ENCODE measurements at places on chromosomes 7 and 10. TPM values are rescaled to one million over a fixed set of nuclear protein-coding genes. Genes with fewer than 3 reads are reported as not detected.
A peak's percentile ranks its signal among the peaks of the same experiment; 100 is the strongest.

- peak; percentile 83 for DNase-seq
Observed at GRCh38 chr7:151851145-151851751, 25.7 kb downstream of the PRKAG2 start.

DNA sequence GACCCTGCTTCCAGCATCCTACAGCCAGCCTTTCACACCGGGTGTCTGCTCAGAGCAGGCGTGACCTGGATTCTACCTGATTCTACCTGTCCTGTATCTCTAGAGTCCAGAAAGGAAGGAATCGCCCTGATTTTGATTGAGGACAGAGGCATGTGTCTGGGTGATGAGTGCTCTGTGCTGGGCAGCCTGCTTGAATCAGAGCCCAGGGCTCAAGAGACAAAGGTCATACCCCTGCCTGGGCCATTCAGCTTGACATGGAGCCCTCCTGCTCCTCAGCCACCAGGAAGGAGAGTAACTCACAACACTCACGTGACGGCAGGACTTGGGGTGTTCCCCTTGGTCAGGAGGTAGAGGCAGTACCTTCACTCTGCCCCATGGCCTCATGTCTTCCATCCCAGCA is 11.2 kb downstream of the GAD2 start:
- no peak for DNase-seq

Gene CHCHD3
- total RNA-seq: 138 TPM

- DNase-seq: no peak
Observed at GRCh38 chr7:80611779-80612178, 26.7 kb upstream of the CD36 start.

- DNase-seq: no peak
Observed at GRCh38 chr10:109247814-109248213, 675.5 kb downstream of the XPNPEP1 start.

DNA sequence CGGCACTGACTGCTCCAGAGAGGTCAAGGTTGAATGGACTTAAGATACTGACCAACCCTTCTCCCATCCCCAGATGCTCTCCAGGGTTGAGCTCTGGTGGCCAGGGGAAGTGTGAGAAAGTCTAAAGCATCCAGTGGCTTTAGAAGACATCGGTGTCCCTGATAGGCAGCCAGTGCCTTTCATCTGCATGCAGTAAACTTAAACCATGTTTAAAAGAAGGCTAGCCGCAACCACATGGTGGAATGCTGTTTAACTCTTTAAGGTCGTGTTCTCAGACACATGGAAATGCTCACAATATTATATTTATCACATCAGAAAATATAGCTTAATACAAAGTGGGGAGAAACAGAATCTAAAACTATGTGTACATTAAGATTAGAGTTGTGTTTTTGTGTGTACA is 137.0 kb downstream of the CNNM2 start:
- DNase-seq: no peak

DNA sequence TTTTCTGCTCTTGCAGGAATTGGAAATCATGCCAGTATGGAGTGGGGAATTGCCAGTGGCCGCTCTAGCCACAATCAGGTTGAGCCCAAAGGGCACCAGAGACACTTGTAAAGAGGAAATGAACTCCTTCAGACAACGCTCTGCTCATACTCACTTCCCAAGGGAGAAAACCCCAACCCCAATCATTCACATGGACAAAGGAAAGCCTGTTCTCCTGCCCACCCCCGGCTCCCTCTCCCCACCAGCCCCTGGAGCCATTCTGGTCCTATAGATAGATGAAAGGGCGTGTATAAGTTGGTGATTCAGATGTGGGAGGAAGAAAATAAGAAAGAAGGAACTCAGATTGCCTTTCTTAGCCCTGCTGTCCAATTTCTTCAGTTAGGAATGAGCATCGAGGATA is 57.4 kb downstream of the GFRA1 start:
- DNase-seq: no peak

Gene CHAT
- total RNA-seq: not detected

Gene STARD3NL
- total RNA-seq: 26.4 TPM

- DNase-seq: no peak
Observed at GRCh38 chr10:45591280-45591679, 81.3 kb downstream of the ZFAND4 start.

Gene IKZF5
- 11.3 TPM for total RNA-seq

- no peak for DNase-seq
Observed at GRCh38 chr7:36862771-36863261, 138.5 kb upstream of the AOAH start.

- no peak for DNase-seq
Observed at GRCh38 chr10:90987383-90987782, 66.5 kb upstream of the ANKRD1 start.

GRCh38 chr7:15556339-15557105 is 5.3 kb downstream of the AGMO start:
- DNase-seq: no peak

GRCh38 chr10:77565590-77566023 is 72.0 kb downstream of the KCNMA1 start:
- DNase-seq: no peak

DNA sequence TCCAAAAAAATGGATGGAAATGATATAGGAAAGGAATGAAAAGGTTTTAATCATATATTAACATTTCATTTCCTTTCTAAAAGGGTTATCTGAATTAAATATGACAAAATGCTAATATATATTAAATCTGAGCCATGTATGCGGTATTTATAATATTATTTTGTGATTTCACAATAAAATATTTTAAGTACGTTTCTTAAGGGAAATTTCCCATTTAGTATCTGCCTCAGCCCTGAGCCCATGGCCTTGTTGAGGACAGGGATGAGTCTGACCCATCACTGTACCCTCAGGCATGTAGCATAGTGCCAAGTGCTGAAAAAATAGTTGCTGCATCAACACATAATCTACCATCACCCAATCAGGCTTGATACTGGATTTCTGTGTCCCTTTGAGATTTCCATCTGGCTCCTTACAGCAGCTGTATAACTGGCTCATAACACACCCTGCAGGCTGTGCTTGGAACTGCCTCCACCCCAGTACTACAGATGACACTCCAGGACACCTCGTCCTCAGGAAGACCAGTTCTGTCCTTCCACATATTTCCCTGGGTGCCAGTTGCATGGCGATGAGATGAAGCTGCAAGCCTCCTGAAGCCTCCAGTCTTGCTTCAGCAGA is 59.4 kb upstream of the ASAH2 start:
- DNase-seq: no peak

Gene CARD11
- 0.32 TPM for total RNA-seq

DNA sequence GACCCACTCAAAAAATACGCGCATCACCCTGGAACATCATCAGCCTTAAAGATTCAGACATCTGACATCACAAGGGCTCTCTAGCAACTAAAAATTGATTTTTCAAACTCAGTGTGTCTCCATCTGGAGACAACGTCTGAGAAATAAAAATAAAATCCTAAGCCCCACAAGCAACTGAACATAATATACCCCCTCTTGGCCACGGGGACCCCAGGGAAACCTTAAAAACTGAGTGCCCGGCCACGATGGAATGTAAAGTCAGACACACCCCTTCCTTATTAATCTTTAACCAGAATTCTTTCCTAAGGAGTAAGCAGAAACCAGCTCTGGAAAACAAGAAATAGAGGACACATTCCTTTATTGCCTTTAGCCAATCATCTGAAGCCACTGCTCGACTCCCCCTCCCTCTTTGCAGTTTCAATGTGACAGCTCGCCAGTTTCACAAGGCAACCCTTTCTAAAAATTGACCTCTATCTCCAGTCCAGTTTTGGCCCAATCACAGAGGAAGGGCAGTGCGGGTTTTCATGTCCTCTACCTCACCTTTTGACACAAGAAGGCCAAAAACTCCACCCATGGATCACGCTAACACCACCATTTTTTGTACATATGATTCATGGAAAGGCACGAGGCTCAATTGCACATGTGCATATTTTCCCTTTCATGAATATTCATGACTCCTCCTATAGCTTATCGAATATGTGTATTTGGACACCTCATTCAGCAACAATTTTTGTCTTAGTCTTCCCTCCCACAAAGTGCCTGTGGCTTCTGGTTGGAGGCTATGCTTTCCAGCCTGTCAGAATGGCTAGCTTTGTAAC is 24.2 kb downstream of the IFIT3 start:
- DNase-seq: no peak

Gene GNGT1
- not detected for total RNA-seq

Gene POLR2J2
- total RNA-seq: 6.5 TPM

Gene VAX1
- not detected for total RNA-seq

Gene FAM237B
- not detected for total RNA-seq

DNA sequence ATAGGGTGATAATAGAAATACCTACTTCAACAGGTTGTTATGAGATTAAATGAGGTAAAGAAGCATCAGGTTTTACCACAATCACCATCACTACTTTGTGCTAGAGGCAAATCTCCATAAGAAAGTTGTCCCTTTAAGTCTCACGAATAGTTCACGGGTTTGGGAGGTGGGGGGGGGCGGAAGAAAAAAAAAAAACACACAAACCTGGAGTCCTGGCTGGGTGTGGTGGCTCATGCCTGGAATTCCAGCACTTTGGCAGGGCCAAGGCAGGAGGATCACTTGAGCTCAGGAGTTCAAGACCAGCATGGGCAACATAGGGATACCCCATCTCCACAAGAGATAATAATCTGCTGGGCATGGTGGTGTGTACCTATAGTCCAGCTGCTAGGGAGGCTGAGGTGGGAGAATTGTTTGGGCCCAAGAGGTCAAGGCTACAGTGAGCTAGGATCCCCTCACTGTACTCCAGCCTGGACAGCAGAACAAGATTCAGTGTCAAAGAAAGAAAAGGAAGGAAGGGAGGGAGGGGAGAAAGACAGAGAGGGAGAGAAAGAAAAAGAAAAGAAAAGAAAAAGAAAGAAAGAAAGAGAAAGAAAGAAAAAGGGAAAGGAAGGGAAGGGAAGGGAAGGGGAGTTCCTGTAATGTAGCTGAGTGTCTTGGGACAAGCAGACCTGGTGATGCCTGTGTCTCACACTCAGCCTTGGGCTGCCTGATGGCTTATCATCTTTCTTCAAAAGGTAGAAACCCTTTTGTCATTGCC is 231.4 kb downstream of the CREB5 start:
- DNase-seq: no peak

GRCh38 chr7:16416289-16417282 is 4.8 kb downstream of the CRPPA start:
- no peak for DNase-seq

- DNase-seq: no peak
Observed at GRCh38 chr10:81414038-81414437, 461.0 kb upstream of the NRG3 start.

GRCh38 chr10:103763374-103764202 is 91.8 kb downstream of the SH3PXD2A start:
- DNase-seq: no peak

- no peak for DNase-seq
Observed at GRCh38 chr7:151857866-151858450, 19.0 kb downstream of the PRKAG2 start.

Gene ACTR3C
- 4.6 TPM for total RNA-seq

DNA sequence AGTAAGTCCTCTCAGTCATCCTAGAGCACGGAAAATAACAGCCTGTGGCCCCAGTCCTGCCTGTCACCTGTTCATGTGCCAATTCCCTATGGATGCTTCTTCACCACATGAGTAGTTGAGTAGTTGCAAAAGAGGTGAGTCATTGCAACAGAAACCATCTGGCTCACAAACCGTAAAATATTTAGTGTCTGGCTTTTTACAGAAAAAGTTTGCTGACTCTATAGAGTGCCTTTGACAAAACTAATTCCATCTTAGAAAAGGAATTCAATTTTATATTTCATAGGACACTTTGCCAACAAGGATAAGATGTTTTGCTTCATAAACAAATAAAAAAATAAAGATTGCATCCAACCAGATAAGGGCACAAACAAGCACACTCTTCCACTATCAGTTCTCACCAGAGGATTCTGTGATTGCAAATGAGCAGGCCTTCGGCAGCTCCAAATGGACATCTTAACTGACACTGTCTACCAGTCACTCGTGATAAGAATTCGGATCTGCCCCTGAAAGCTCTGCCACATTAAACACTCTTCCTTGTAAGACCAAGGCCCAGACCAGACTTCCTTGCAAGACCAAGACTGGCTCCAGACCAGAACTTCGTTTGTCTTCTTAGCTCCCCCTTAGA is 242.7 kb upstream of the SEMA3C start:
- DNase-seq: no peak

DNA sequence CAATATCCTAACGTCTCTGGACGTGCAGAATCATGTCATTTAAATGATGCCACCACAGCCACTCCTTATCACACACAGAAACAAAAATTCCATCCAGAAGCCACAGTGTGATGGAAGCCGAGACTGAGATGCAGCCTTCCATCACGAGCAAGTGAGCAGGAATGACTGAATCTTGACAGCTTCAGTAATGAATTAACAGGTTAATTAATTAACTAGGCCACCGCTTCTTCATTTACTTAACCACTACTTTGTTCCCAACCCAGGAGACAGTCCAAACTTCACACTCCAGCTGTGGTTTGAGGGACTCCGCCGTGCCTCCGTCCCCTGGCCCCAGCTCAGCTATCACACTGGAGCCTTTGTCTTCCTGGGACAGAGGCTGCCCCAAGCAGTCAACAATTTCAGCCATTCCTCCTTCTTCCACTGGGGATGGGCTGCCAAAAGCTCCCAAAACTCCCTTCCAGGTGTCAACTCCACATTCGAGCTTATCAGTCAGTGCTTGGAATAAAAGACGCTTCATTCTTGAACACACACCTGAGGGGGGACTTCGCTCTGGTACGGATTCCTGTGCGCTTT is 65.9 kb downstream of the FGFR2 start:
- DNase-seq: no peak

GRCh38 chr10:17431871-17432311 is 22.5 kb downstream of the ST8SIA6 start:
- DNase-seq: no peak

DNA sequence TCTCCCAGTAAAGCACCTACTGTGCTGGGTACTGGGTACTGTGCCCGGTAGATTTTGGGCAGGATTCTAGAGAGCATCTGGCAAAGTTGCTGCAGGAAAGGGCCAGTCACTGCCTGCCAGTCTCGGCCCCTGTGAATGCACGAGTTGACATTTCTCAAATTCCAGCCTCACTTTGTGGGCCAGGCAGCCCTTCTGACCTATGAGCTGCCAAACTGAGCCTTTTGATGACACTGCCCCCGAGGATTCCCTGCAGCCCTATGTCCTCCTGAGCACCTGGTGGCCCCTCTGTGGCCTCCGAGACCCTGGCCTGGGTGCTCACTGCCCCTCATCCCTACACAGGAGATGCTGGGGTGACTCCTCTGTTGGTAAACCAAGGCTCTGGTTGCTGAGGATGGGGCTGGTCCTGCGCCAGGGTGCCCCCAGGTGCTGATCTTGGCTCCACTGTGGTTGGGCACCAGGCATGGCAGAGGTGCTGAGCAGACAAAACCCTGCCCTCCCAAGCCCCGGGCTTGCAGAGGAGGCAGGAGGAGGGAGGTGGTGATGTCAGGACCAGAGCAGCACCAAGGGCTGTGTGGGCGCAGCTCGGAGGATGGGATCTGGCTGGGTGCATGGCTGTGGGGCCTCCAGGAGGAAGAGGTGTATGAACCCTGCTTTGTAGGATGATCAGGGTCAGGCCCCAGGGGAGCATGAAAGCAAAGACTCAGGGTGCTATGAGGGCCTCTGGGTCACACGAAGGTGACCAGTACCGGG is 16.2 kb downstream of the LHPP start:
- no peak for DNase-seq

DNA sequence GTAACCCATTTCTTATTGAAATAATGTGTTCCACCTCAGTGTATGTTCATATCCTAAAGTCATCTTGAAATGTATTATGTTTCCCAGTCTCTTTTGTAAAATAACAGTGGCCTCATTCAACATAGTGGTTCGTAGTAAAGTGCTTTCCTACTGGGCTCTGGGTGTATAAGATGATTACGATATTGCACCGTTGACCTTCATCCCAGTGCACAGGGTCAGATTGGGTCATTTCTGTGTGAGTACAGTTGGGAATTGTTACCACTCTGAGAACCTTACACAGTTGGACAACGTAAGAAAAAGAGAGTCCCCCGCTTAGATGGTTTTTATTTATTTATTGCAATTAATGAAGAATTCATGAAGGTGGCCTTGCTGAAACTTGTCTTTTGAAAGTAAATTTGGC is 135.6 kb downstream of the CHN2 start:
- no peak for DNase-seq

Data from cardiac septum (tissue), 1 donor.